Kidney tubule cell (primary cell): ENCODE measurements at places on chromosomes 11 and 22.
A peak's percentile ranks its signal among the peaks of the same experiment; 100 is the strongest.

DNA sequence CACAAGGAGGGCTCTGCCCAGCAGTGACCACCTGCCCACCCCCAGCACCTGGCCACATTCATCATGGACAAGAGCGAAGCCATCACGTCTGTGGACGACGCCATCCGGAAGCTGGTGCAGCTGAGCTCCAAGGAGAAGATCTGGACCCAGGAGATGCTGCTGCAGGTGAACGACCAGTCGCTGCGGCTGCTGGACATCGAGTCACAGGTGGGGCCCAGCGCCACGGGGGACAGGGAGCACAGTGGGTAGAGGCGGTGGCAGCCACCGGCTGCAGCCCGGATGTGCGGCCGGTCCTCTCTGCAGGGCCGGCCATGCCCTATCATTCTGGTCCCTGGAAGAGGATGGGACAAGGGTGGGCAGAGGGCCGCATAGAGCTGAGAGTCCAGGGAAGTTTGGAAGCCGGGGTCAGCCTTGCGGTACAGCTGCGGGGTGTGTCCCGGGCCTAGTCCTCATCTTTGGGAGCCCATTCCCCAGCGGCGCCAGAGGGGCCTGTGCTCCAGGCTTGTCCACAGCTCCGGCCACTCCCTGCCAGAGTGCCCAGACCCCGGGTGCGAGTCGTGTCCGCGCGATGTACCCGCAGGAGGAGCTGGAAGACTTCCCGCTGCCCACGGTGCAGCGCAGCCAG, 14.1 kb downstream of the EPS8L2 start:
- DNase-seq: no peak

DNA sequence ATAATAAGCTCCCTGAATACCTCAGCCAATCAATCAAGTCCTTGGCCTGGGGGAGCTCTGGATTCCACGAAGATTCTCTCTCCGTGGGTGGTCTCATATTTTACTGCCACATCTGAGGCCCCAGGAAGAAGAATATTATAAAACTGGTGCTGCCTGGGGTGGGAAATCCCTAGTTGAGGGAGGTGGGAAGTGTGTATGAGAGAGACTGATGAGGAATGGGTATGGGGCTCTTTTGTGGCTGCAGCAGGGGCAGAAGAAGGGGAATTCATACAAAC, 71.5 kb downstream of the SYN3 start:
- DNase-seq: no peak

GRCh38 chr11:17719028-17719937, at the start of gene MYOD1:
Gene MYOD1 (plus strand): TSS chr11:17719571. CDS start chr11:17719783, 212 bp downstream.
- no peak for DNase-seq

GRCh38 chr11:104995001-104995408, 26.6 kb upstream of the CASP4 start:
- DNase-seq: no peak

DNA sequence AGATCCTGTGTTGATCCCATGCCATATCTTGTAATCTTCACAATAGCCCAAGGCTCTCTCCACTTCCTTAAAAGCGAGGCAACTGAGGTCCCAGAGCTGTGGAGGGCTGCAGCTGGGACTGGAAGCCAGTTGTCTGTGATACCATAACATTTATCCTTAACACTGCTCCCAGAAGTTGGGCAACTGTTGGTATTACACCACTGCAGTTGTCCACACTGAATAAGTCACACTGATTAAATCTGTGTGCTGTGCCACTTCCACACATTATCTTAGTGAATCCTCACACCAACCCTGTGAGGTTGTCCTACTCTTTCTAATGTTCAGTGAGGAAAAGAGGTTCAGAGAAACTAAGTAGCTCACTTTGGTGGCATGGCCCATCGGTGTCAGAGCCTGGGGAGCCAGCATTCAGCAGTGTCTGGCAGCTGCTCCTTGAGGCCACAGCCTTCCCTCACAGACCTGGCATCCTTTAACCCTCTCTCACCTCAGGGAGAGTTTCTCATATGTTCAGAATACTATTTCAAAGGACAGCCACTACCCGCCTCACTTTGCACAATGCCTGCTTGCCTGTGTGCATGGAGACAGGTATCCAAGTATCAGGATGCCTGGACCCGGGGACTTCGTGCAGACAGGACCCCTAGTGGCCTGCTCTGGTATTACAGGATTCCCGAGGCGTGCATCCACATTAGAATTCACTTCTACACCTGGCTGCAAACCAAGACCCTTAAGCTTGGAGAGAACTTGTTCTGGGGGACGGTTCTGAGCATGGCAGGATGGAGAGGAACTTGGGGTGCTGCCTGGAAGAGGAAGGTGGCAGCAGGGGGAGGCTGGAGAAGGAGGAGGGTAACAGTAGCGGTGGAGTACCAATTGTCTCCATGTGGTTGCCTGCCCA, 221.9 kb upstream of the TBCEL start:
- peak; percentile 59 for DNase-seq

- peak; percentile 46 for DNase-seq
These were observed 1.3 kb upstream of the LPXN start for GRCh38 chr11:58576887-58577471.

DNA sequence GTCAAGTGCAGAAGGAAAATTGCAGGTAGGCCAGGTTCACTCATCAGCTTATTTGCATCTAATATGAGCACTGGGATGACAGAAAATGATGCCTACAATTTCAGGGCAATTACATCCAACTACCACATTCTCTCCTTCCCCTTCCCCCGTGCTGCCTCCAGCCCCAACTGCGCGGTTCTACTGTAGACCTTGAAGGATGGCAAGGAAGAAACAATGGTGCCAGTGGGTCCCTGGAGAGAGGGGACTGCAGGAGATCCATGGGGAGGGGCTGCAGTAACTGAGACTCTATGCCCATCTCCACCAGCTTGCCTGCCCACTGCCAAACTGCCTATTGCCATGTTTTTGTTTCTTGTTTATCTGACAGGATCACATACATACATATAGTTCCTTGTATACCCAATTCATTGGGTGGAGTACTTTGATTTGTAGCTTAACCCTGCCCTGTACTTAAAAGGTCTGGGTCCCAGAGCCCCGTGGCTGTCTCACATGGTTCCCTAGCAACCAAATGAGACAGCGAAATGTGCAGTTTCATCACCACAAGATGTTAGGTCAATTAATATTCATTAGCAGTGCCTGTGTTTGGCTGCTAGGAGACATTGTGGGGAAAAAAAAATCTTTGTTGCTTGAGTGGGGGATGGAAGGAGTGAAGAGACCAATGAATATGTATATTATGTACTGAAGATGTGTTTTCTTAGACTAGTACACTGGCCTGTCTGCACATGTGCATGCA, 253.5 kb upstream of the PLET1 start:
- DNase-seq: no peak

DNA sequence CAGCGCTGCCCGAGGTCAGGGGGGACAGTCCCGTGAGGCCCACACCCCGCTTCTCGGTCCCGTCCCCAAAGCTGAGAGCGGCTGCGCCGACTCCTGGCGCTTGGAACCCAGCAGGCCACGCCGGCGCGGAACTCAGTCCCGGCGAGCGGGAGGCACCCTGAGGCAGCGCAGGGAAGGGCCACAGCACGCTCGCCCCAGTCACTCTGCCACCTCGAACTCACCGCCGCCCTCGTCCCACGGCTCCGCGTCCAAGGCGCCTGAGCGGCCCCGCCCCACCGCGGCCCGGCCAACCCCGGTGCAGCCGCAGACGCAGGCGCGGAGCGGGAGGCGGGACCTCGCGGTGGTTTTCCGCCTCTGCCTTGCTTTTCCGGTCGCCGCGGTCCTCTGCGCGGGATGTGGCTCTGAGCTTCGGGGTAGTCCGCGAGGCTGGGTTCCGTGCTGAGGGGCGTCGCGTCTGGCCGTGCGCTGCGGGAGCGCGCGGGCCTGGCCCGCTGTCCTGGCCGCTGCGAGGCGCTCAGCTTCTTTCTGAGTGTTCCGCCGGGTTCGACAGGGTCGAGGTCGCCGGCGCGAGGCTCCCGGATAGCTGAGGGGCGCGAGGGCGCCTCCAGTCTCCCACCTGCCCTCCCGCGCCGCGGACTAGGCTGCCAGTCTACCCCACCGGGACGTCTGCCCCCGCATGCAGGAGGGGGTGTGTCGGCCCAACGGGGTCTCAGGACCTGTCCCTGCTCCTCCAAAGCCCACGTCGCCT, at the start of gene CDPF1:
CDPF1 (minus strand) TSS at position 259 of the 748 bp plus-strand sequence. CDS start 2,009 bp downstream, outside the sequence.
- peak; percentile 90 for DNase-seq

- DNase-seq: no peak
These were observed 806.2 kb downstream of the TBC1D22A start for GRCh38 chr22:47568700-47569099.

DNA sequence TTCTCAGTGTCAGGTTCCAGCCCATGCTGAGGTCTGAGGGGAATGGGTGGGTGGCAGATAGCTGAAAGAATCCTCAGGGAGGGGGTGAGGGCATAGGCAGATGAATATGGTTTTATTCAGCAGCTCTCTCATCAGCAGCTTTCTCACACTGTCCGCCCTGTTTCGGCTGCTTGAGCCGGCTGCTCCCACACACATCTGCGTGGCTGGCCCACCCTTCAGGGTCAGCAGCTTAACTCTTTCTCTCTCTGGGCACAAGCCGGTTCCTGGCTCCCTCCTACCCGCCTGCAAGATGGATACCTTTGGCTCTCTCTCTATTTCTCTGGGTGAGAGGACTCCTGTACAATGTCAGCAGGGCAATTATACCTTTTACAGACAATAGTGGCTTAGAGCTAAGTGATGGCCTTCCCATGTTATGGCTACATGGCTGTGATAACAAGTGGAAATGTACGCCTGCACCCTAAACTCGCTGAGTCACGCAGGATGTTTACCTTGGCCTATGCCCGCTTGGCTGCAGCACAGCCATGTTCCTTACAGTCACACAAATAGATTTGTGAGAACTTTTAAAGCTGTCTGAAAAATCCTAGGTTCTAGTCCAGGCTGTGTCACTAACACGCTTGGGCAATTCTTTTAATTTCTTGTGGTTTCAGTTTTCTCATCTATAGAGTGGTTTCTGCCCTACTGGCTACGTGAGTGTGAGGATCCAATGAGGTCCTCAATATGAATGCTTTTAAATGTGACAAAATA, 4.1 kb downstream of the MMP20 start:
- DNase-seq: no peak

- DNase-seq: no peak
These were observed 107.1 kb downstream of the GAB2 start for GRCh38 chr11:78310500-78310909.

DNA sequence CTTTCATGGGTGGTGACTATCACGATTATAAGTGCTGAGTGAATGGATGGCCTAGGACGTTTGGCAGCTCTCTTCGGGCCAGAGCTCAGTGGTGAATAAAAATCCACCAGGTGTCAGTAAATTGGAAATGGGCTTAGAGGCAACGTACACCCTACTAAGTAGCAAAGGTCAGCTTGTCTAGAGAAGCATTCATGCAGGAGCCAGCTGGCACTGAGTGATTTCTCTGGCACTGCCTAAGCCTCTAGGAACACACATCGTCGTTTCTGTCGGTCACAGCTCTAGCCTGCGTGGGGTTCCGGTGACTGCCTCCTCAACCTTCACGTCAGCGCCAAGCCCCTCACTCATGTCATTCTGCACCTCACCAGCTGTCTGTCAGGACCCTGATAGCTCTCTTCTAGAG, 192.4 kb upstream of the NTM start:
- DNase-seq: no peak

- no peak for DNase-seq
These were observed 7.3 kb upstream of the PLEKHA7 start for GRCh38 chr11:17021511-17021910.

DNA sequence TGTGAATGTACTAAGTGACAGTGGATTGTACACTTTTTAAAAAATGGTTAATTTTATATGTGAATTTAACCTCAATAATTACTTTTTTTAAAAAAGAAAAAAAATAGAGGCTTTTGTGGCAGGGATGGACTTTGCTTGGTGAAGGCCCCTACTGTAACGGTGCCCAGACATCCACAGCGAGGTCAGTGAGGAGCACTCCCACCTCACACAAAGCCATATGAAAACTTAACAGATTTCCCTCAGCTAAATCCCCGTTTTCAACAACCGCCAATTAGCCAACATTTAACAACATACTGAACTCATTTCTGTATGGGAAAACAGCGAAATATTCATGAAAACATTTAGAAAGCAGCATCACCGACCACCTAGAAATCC, 642 bp upstream of the C11orf58 start:
- DNase-seq: no peak

- peak; percentile 91 for DNase-seq
These were observed 669 bp downstream of the MICAL3 start for GRCh38 chr22:18023509-18024275.

DNA sequence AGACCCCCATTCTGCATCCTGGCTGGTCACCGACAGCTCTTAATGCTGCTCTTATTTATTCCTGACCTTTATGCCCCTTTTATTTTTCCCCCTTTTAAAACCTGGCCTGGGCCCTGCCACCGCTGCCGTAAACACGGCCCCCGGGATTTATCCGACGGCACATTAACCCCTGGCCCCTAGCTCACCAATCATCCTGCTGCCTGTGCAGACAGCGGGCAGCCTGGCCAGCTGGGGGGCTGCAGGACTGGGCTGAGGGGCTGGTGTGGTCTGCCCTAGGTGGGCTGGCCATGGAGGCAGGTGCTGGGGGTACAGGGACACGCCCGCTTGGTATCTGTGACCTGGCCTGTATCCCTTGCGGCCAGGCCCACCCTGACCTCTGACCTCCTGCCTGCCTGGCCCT, 21.4 kb upstream of the FLRT1 start:
- no peak for DNase-seq

DNA sequence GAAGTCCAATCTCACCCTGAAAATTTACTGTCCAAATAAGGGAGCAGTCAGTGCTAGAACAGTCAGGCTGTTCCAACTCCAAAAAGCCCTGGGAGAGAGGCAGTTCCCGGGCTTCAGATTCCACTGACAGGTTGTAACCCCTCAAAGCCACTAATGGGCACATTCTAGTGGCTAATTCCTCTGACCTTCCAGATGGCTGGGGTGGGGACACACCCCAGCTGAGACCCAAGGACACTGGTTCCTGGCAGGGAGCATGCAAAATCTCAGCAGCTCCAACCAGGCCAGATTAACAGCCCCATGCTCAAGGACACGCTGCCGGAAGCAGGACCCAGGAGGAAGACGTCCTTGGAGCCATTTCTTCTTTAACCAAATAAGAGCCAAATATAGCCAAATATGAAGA, 92.7 kb downstream of the RPL27A start:
- DNase-seq: no peak

- no peak for DNase-seq
These were observed 81.3 kb upstream of the TP53I11 start for GRCh38 chr11:45031912-45032519.

- DNase-seq: no peak
These were observed 97.1 kb downstream of the CWC15 start for GRCh38 chr11:94876222-94876621.

DNA sequence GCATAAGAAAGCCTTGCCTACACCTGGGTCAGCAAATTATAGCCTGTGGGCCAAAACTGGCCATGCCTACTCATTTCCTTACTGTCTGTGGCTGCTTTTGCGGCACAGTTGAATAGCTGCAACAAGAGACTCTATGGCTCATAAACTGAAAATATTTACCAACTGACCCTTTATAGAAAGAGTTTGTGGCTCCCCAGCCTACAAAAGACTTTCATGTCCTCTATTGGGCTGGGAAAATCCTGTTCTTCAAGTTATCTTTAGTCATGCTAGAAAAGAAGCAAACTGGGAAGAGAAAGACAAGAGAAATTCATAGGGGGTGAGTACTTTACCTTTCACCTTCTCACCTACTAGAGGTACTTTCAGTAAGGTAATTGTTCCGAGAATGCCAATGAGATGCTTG, 175.1 kb downstream of the SWAP70 start:
- peak; percentile 59 for DNase-seq
